Cerebellar nuclear complex (tissue), 1 donor: ENCODE measurements at places on chromosomes 16 and 17.

GRCh38 chr16:67248401-67249177 lies at the start of gene SLC9A5:
Gene SLC9A5 (plus strand): TSS chr16:67248979. CDS start chr16:67249015, 36 bp downstream.
- no peak for DNase-seq

DNA sequence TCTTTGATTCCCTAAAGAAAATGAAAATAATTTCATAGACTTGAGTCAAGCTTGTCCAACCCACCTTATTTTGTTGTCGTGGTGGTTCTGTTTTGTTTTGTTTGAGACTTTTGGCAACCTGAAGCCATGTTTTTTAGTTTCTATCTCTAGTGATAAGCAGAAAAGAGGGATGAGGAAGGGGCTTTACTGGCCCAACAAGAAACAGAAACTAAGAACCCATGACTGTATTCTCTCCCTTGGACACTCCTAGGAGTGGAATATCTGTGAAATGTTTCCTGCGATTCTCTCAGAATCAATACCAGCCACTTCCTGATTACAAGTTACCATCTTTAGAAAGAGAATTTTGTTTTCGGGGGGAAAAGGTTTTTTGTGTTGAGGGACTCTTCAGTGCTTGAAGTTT lies 207.5 kb downstream of the PRKCA start:
- DNase-seq, result no peak

DNA sequence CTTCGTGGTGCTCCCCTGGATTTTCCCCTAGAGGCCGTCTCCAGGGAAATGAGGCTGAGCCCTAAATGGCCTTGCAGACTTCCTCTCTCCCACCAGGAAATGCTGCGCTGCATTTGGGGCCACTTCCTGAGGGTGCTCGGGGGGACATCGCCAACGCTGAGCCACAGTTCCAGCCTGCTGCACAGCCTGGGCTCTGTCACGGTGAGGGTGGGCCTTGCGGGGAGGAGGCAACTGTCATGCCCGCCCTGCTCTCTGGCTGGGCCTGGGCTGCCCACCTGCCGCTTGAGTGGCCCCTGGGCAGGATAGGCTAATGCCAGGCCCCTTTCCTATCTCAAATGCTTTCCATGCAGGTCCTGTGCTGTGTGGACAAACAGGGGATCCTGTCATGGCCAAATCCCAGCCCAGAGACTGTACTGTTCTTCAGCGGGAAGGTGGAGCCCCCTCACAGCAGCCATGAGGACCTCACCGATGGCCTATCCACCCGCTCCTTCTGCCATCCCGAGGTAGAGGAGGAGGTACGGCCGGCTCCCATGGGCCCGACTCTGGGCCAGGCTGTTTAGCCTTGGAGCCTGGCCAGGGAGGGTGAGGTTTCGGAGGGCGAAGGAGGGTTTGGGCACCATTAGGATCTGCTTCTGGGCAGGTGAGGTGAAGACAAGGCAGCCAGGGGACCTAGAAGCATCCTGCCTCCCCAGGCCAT lies 24.2 kb downstream of the CASKIN2 start:
- no peak for DNase-seq

DNA sequence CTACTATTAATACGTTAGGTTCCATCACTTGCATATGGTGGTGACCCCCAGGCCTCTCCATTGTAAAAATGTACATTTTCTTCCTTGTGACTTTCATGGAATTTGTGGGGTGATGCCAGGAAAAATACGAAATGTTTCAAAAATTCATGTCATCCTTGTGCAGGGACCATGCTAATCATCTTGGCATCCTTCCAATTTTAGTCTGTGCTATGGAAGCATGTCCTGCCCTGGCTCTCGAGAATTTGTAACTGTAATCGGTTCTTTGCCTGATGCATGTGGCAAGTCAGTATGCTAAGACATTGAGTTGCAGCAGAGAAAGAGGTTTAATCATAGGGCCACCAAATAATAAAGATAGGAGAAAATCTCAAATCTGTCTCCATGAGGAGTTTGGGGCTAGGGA lies 14.3 kb upstream of the GINS3 start:
- DNase-seq, result no peak

GRCh38 chr17:36825521-36825920 lies 111.8 kb upstream of the LHX1 start:
- DNase-seq, result no peak

GRCh38 chr17:77211681-77212080 lies 70.9 kb downstream of the SEC14L1 start:
- DNase-seq, result no peak

GRCh38 chr17:60157487-60158040 lies 7.8 kb downstream of the CA4 start:
- no peak for DNase-seq

DNA sequence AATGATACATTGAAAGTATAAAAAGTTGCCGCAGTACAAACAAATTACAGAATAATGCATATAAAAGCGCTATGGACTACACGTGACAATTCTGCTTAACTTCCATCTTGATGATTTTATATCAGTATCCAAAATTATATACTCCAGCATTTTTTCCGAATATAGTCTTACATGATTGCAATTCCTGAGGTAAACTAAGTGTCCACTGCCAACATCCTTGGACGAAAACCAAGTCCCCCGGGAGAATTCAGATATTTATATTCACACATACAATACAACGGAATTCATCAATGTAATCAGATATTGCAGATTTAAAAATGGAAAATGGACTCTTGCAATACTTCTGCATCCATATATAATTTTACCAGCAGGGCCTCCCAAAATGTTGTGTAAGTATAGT lies 8.9 kb upstream of the MYH11 start:
- no peak for DNase-seq

- DNase-seq, result no peak
These were observed 257.6 kb downstream of the CBLN1 start for GRCh38 chr16:49024016-49024415.

DNA sequence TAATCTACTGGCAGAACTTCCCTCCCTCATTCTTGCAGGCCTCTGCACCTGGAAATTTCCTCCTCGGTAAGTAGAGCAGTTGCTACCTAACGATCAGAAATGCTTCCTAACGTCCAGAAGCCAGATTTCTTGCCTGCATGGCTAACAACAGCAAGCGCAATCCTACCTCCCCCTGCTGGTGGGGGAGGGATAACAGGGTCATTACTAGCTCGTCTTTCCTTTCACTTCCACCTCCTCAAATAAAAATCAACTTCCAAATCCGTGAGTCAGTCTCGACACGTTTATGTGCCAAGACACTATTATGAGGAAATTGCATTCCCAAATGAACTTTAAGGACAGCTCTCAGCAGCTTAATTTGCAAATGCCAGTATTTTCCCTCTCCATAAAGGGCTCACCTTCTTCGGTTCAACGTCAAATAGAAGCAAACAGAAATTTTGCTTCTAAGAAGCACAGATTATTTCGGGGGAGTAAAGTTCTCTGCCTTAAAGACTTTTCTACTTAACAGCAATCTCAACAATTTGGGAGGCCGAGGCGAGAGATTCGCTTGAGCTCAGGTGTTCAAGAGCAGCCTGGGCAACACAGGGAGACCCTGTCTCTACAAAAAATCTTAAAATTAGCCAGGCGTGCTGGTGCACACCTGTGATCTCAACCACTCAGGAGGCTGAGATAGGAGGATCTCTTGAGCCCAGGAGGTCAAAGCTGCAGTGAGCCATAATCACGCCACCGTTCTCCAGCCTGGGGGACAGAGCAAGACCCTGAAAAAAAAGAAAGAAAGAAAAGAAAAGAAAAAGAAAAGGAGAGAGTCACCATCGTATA lies 188.6 kb upstream of the PSMD7 start:
- no peak for DNase-seq

- no peak for DNase-seq
These were observed 55.1 kb downstream of the ATP2C2 start for GRCh38 chr16:84423416-84423837.

DNA sequence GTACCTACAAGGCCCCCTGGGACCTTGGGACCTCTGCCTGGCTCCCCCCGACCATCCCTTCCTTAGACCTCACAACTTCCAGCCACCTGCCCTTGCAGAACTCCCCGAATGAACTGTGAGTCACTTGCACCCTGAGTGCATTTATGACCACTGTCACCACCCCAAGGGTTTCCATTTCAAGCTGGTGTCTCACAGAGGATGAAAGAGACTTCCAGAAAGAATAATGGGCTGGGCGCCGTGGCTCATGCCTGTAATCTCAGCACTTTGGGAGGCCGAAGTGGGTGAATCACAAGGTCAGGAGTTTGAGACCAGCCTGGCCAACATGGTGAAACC lies 124.5 kb upstream of the CIBAR2 start:
- no peak for DNase-seq

- DNase-seq, result no peak
These were observed 21.7 kb downstream of the KNOP1 start for GRCh38 chr16:19696328-19696727.

DNA sequence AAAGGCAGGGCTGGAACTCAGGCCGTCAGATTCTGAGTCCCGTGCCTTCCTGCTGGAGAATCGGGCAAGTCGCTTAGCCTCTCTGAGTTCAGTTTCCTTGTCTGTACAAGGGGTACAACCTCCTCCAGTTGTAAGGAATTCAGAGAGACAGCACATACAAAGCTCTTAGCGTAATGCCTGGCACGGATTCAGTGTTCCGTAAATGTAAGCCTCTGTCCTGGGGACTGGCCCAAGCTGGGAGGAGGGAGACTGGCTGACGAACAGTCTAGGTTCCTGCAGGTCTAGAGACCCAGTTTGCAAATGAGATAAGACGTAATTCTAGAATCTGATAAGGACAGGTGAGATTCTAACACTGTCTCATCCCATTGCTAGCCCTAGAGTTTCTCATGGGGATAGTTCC lies 9.9 kb downstream of the METTL22 start:
- DNase-seq, result no peak

GRCh38 chr16:69273009-69273408 lies 38.1 kb upstream of the VPS4A start:
- no peak for DNase-seq

DNA sequence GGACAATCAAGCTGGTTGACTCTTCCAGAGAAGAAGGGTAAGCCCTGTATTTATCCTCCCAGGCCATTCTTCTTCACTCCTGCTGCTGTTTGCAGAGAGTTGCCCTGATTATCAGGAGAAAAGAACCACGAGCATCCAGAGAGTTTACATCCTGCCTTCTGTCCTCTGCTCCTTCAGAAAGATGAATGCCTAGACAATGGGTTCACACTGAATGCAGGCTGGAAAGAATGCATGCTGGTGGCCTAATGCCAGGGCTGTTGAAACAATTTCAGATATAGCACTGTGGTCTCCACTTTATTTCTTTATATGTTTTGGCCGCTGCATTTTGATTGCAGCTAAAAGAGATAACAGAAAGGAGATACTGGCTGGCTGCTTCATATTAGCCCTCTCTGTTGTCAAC lies 21.2 kb upstream of the HAS3 start:
- no peak for DNase-seq

GRCh38 chr16:79184464-79185030 lies 416.0 kb downstream of the MAF start:
- no peak for DNase-seq

GRCh38 chr17:28340374-28340773 lies 4.8 kb downstream of the TNFAIP1 start:
- DNase-seq, result no peak

DNA sequence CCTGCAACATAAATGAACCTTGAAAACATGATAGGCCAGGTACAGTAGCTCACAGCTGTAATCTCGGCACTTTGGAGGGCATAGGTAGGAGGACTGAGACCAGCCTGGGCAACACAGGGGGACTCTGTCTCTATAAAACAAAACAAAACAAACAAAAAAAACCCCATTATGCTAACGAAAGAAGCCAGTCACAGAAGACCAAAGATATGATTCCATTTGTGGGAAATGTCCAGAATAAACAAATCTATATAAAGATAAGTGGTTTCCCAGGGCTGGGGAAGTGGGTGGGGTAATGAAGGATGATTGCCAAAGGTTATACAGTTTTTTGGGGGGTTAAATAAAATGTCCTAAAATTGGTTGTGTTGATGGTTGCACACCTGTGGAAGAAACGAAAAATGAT lies 36.5 kb upstream of the SIAH1 start:
- no peak for DNase-seq

DNA sequence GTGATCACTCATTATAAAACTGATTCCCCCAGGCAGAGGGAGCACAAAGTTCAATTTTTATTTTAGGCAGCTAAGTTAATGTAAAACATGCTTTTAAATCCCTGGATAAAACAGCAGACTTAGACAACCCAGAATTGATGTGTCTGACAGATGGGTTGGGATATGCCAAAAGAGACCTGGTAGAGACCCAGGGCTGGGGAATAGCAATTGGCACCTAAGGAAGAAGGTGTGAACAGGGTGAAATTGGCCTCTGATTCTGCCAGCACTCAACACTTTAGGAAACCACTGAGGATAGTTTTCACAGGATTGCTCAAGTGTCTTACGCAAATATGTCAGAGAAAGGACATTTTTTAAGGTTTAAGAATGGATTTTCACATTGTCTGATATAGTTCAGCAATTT lies 938.2 kb upstream of the CDH8 start:
- DNase-seq, result no peak

GRCh38 chr16:10982465-10983150 lies 38.2 kb downstream of the CLEC16A start:
- no peak for DNase-seq

DNA sequence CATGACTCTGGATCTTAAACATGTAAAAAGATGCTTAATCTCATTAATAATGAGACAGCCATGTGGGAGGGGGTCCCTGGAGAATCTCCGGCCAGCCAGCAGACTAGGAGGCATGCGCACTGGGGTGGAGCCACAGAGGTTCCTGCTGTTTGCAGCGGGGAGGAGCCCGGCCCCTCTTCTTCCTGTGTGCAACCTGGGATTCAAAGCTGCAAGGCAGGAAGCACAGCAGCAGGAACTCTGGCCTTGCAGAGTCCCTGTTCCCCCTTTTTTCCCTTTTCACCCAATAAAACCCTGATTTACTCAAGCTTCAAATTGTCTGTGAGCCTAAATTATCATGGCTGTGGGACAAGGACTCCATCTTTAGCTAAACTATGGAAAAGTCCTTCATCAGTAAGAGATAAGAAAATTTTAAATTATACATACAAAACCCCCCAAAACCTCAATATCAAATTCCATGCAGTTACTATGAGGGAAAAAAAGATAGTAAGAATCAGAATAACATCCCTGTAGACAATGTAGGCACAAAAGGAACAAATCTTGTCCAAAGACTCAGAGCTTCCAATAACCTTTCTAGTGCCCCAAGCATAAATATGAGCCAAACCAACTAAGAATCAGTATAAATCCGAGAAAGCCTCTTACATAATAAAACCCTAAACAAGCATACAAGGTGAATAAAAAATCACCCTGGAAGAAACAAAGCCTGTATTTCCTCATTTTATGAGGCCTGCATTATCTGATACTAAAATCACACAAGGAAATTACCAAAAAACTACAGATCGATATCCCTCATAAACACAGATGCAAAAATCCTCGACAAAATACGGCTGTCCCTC lies 12.1 kb downstream of the CFDP1 start:
- no peak for DNase-seq

DNA sequence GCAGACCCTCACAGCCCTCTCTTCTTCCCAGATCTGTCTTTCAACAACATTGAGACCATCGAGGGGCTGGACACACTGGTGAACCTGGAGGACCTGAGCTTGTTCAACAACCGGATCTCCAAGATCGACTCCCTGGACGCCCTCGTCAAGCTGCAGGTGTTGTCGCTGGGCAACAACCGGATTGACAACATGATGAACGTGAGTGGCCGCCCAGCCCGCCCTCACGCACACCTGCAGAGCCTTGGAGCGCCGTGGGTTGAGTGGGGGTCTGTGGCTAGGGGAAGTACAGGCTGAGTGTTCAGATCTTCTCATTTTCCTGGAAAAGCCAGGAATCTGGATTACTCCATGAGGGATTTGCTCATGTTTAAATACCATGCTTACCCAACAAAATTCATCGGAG lies 15.2 kb downstream of the DRC3 start:
- DNase-seq, result no peak

GRCh38 chr16:7646821-7647500 lies 314.3 kb downstream of the RBFOX1 start:
- DNase-seq, result no peak

- DNase-seq, result no peak
These were observed 122.7 kb upstream of the ZFHX3 start for GRCh38 chr16:73170612-73171038.
